Gastrocnemius medialis (tissue), 4 donors: ENCODE measurements at places on chromosomes 1 and 21. TPM values are rescaled to one million over a fixed set of nuclear protein-coding genes. Genes with fewer than 3 reads are reported as not detected.

Gene OR6N1
- total RNA-seq = not detected

Gene TDRD5
- not detected for total RNA-seq

Gene FCMR
- total RNA-seq = 10.2 TPM

Gene NBPF10
- 0.55 TPM for total RNA-seq
